ENCODE measurements at places on chromosomes 16 and 17. TPM values are rescaled to one million over a fixed set of nuclear protein-coding genes. Genes with fewer than 3 reads are reported as not detected.

GRCh38 chr16:15510992-15511391 is 76.6 kb downstream of the BMERB1 start:
- DNase-seq, result peak; percentile 68

GRCh38 chr16:70777973-70778406 is 23.0 kb downstream of the VAC14 start:
- DNase-seq, result no peak

GRCh38 chr16:85637808-85638647 is 24.9 kb downstream of the GSE1 start:
- no peak for DNase-seq

GRCh38 chr17:77790143-77790829 is 168.2 kb upstream of the TNRC6C start:
- DNase-seq, result no peak

DNA sequence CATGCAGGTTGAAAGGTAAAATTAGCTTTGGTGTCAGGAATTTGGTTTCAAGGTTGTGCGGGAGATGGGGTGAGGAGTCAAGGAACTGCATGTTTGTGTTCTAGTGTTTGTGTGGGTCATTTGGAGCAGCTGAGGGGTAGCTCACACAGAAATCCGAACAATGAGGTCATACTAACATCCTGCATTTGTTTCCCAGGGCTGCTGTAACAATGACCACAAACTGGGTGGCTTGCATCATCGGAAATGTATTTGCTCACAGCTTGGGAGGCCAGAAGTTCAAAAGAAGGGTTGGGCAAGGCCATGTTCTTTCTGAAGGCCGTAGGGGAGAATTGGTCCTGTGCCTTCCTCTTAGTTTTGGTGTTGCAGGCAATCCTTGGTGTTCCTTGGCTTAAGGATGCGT is 287.4 kb downstream of the HAPSTR1 start:
- no peak for DNase-seq

GRCh38 chr17:72927146-72927545 is 165.3 kb downstream of the SLC39A11 start:
- no peak for DNase-seq

- no peak for DNase-seq
Measured at GRCh38 chr17:37735165-37735564, 9.7 kb downstream of the HNF1B start.

DNA sequence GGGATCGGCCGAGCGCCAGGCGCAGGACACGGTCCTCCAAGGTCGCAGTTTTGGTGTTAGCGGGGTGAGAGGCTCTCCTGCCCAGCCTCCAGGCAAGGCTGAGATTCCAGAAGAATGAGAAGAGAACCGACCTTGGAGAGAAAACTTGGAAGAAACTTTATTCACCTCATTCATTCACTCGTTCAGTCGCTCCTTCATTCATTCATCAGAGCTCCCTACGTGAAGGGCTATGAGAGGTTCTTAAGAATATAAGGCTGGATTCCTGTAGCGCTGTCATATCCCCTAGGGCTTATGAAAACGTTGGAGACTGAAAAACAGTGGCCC is 991 bp upstream of the MYH10 start:
- DNase-seq, result no peak

DNA sequence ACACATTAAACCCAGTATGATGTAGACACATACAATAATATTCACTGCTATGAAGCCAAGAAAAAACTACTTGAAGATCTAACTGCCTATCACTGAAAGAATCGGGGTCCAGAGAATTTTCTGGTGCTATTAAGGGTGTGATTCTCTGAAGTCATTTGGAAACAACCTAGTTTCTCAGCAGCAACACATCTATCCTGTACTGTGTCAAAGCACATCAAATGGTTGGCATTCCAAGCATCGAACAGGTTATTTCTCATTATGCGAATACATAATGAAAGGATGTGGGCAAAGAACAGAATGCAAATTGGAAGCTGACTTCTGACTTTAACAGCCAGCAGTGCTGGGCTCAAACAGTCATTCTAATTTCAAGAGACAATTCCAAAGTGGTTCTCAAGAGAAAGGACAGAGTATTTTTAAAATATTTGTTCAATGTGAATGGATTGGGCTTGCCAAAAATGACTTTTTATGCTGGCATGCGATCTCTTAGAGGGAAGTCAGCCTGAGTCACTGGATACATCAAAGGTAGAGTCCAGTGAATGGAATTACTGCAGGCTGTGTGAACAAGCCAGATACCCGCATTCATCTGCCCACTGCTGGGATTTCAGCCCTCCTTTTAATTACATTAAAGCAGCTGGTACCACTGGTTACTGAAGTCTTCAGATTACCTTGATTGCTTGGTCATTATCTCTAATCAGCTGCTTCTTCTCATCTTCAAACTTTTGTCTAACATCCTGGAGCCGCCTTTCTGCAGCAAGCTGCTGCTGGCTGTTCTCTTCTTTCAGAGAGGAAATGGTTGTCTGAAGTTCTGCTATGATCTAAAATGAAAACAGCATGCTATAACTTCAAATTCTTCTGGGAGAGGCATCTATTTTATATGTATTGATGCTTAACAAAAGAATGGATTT is 181.2 kb upstream of the AXIN2 start:
- DNase-seq, result no peak

- no peak for DNase-seq
Measured at GRCh38 chr17:75078284-75079022, 9.3 kb upstream of the SLC16A5 start.

- no peak for DNase-seq
Measured at GRCh38 chr16:57285379-57285778, 907 bp upstream of the PLLP start.

DNA sequence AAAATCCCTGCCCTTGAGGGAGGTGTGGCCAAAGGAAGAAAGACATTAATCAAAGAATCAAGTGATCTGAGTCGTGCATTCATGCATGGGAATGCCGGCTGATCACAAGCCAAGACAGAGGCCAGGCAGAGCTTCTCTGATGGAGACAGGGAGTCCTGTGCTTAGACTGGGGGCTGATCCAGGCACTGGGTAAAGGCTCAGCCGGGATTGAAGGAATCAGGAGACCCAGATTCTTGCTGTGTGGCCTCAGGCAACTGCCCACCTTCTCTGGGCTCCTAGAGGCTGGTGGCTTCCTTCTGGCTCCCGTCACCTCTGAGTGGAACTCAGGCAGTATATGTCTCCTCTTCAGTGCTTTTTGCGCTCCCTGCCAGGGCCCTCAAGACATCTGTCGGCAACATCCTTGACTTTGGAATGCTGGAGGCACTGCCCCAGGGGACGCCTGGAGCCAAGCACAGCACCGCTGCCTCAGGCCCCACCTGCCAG is 17.7 kb downstream of the RAI1 start:
- DNase-seq, result no peak

- DNase-seq, result no peak
Measured at GRCh38 chr17:28372203-28372944, 880 bp downstream of the SARM1 start.

The BAHCC1 gene
- polyA plus RNA-seq, result 23.3 TPM

The KREMEN2 gene
- 7.5 TPM for polyA plus RNA-seq

The TCAP gene
- polyA plus RNA-seq, result 1.4 TPM

The MT1A gene
- polyA plus RNA-seq, result not detected

The NKD1 gene
- polyA plus RNA-seq, result not detected

The LIMD2 gene
- polyA plus RNA-seq, result 8.7 TPM

The TPSD1 gene
- polyA plus RNA-seq, result not detected

The MT1E gene
- 0.81 TPM for polyA plus RNA-seq

The TMEM100 gene
- 0.12 TPM for polyA plus RNA-seq

Measured in K562 (cell line).